ENCODE measurements at places on chromosomes 11 and 22.

DNA sequence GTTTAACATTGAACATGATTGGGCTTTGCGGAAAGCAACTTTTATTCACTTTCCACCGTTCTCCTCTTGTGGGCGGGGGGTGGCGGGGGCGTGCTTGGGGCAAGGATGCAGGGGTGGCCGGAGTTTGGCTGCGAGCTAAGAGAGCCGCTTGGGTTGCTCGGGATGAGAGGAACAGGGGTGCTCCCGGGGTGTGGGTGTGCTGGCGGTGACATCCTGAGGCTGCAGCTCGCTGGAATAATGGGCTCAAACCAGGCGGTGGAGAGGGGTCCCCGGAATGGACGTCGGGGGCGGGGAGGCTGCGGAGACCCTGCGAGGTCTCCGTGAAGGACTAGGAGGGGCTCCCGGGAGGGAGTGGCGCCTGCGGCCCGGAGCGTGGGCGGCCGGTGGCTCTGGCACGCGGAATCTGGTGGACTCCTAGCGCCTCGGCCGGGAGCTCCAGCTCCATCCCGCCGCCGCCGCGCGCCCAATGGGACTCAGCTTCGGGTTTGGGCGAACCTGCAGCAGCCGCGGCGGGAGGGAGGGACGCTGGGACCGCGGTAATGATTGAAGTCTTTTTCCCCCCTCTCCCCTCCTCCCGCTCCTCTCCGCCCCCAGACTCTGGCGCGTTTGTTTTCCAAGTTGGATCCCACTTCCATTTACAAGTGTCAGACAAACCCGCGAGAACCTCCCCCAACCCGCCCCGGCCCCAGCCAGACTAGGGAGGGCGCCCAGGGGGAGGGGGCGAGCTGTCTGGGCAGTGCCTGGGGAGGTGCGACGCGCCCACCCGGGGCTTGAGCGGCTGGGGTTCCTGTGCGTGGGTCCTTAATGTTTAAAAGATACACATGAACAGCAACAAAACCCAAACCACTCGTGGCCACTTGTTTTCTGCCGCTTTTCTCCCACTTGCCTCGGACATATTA, 2.0 kb downstream of the FAT3 start:
- no peak for DNase-seq

- no peak for DNase-seq
These were observed 50.4 kb upstream of the SEPTIN5 start for GRCh38 chr22:19663821-19664355.

DNA sequence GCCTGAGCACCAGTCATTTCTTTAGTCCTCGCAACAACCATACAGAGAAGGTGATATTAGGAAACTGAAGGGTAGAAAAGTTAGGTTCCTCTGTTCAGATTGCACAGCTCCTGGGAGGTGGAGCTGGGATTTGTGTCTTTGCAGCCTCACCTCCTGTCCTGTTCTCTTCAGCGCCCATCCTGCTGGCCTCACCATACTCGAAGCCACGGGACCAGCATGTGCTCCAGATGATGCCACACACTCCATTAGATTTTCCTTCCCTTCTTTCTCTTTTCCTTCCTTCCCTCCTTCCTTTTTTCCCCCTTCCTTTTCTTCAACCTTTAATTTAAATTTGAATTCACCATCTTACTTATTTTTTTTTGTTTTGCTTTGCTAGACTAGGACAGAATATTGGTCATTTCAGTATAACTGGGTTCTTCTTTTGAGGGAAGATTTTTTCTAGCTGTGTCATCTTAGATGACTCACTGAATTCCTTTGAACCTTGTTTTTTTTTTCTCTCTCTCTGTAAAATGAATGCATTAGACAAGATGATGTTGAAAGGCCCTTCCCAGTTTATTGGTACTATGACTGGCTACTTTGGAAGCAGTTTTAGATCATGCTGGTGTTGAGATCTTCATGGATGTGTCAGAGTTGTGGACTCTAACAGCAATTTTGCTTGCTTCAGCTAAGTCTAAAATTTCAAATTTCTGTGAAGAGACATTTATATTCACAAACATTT, 662.5 kb upstream of the TENM4 start:
- DNase-seq = no peak

DNA sequence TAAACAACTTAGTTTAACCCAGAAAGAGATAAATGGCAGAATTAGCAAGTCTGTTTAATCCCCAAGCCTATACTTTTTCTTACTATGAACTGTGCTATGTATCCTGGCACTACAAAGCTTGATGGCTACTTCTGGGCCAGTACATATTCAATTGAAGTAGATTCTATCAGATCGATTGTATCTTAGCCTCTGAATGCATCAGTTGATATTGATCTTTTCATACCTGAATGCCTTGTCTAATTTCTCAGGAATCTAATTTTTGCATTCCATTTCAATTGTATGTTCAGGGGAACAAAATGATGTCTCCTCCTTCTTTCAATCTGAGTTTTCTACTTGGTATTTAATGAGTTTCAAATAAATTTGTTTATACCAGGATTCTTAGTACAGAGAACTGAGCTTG, 1137.9 kb downstream of the LRRC4C start:
- DNase-seq = no peak

GRCh38 chr22:40035351-40035750, 40.6 kb downstream of the FAM83F start:
- DNase-seq = no peak

DNA sequence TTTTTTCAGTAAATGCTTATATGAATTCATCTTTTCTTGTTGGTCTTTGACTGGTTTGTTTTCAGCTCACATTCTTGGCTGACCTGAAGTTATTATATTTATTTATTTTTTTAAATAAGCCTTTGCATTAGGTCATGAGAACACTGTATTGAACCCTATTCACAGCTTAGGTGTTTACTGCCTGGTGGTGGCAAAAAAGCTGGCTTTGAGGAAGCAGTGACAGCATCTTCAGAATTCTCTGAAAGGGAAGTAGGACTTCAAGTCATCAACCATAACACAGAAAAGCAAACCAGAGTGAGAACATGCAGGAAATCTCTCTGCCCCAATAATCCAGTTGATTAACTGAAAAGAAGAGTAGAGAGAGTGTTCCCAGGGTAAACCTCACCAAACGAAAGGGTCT, 30.3 kb upstream of the MMP13 start:
- no peak for DNase-seq

GRCh38 chr11:47380078-47380477, 1.7 kb upstream of the SPI1 start:
- DNase-seq = no peak

DNA sequence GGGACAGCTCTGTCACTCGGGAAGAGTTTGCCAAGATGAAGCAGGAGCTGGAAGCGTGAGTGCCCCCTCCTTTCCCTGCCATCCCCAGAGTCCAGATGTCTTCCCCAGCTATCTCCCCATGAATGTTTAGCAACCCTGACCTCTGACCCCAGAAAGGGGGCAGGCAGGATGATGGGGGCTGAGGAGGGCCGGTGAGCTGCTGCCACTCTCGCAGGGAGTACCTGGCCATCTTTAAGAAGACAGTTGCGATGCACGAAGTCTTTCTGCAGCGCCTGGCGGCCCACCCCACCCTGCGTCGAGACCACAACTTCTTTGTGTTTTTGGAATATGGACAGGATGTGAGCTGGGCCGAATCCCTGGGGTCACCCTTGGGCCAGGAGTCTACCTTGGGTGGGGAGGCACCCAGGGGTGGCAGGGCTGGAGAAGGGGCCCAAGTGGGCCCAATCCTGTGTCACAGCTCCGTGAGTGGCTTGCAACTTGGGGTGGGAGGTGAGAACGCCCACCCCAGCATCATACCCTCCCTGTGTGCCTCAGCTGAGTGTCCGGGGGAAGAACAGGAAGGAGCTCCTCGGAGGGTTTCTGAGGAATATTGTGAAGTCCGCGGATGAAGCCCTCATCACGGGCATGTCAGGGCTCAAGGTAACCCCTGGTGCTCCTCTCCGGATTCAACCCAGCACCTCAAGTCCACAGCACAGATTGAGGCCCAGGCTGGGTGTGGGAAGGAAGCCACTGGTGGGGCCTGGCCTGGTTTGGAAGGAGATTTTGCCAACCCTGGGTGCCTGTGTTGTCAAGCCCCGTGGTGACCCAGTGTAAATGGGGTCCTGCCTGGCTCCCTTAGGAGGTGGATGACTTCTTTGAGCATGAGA, 7.5 kb downstream of the CFL1 start:
- DNase-seq = no peak

GRCh38 chr22:20039683-20040325, 18.9 kb downstream of the TANGO2 start:
- no peak for DNase-seq

DNA sequence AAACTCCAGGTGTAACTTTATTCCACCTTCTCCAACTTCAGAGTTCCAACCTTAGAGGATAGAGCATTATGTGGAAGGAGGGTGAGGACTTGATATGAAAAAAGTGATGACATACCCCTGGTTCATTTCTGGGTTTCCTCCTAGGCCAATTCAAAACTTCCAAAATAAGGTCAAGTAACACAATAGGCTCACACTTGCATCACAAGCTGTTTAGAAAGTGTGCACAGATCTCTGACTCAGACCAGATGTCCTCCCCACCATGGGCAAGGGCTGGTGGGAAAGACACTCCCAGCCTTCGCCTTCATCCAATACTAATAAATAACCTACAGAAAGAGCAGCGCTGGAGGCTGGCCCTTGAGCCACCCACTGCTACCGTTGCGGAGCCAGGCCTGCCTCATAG, 5.8 kb upstream of the BUD13 start:
- no peak for DNase-seq

DNA sequence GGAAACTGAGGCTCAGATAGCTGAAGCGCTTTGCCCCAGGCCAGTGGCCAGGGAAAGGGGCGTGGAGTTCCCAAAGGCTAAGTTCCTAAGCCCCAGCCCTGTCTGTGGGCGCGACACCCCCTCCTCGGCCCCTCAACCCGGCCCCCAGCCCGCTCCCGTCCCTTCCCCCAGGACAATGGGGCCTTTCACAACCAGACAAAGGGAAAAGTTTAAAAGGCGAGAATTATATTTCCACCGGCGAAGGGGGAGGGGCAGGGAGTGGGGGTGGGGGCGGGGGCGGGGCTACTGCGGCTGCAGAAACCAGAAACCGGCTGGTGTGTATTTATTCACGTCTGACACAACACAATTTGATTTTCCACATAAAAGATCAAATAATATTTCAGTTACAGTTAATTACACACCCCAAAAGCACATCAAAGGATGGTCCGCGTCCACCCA, 192.1 kb downstream of the MN1 start:
- no peak for DNase-seq

GRCh38 chr11:2804701-2805387, 80.7 kb downstream of the CDKN1C start:
- no peak for DNase-seq

- DNase-seq = no peak
These were observed 150.8 kb upstream of the NTM start for GRCh38 chr11:131219646-131220045.

GRCh38 chr22:41876675-41877074, 38.2 kb downstream of the SHISA8 start:
- DNase-seq = no peak

DNA sequence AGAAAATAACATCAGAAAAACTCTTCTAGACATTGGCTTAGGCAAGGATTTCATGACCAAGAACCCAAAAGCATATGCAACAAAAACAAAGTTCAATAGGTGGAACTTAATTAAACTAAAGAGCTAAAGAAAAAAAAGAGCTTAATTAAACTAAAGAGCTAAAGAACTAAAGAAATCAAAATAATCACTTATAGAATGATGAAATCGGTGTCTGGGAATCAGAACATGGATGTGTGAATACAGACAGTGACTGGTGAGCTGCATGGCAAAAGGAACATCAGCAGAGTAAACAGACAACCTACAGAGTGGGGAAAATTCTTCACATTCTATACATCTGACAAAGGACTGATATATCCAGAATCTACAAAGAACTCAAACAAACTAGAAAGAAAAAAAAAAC, 41.4 kb downstream of the ZNF280B start:
- DNase-seq = no peak

DNA sequence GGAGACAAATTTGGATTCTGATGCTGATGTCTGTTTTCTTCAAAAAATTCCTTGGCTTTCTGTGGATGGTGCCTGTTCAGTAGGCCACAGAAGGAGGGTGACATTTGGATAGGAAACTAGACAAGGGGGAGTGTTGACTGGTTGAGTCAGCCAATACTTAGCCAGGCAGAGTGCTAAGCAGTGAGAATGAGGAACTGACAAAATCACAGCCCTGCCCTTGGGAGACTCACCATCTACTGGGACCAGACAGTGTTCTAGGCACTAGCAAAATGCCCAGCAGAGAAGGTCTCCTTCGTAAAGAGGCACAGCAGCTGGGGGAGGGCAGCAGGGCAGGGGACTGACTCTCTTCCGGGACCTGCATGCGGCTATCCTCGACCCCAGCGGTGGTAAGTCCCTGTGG, 190.2 kb downstream of the DSCAML1 start:
- no peak for DNase-seq

- peak; percentile 7 for DNase-seq
These were observed 152.8 kb downstream of the NCAM1 start for GRCh38 chr11:113113801-113114704.

- peak; percentile 100 for DNase-seq
These were observed 53.0 kb downstream of the SIK3 start for GRCh38 chr11:117045196-117045595.

DNA sequence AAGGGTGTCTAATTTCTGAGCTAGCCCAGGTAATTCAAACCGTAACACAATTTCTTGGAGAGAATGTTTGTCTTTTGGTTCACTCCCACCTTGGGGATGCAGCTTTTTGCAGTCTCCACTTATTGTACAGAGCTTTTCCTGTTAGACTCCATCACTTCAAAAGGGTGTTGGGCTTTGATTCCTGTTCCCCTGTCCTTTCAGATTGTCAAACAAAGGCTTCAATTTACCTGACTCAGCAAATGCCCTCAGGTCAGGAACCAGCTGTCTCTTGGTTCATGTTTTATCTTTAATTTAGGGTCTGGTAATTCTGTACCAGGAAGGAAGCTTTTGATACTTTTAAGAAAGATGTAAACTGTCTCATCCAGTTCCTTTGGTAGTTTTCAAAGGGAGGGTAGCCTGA, 880.6 kb downstream of the NTM start:
- no peak for DNase-seq

GRCh38 chr22:19517919-19518611, 6.1 kb downstream of the CLDN5 start:
- DNase-seq = no peak

- DNase-seq = no peak
These were observed 205.0 kb downstream of the FAM76B start for GRCh38 chr11:95584589-95584988.

DNA sequence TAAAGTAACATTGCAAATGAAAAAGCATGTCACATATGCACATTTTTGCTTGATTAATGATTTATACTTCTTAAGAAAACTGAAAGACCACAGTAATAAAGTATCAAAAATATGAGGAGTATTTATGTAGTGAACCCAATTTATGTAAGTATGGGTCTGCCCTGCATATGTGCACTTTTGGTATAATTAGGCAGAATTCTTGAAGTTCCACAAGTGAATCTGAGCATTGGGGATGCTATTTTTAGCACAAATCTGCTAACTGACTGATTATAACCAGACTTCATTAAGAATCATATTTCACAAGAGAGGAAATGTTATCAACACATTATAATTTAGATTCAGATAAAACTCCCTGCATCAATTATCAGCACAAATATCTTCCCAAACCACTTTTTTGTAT, 407.1 kb upstream of the LRRC4C start:
- DNase-seq = no peak

DNA sequence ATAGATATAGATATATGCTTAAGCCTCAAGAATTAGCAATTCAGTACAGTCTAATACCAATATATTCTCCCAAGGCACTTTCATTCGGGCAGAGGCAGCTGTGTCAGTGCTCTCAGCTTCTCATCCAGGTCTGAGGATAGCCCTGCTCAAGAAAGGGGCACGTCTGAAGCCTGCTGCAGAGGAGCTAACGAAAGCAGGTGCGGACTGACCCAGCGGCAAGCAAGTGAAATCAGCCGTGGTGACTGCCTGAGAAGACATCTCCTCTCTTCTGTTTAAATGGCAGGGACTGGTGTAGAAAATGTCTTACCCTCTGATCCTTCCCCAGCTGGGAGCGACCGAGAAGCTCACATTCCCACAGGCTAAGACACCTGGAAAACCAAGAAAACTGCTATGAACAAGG, 468.6 kb downstream of the BRD1 start:
- no peak for DNase-seq

Data from retinal pigment epithelial cell (primary cell).